Activated CD4-positive, CD25-positive, alpha-beta regulatory T cell (primary cell): ENCODE measurements at places on chromosomes 5 and 9.

DNA sequence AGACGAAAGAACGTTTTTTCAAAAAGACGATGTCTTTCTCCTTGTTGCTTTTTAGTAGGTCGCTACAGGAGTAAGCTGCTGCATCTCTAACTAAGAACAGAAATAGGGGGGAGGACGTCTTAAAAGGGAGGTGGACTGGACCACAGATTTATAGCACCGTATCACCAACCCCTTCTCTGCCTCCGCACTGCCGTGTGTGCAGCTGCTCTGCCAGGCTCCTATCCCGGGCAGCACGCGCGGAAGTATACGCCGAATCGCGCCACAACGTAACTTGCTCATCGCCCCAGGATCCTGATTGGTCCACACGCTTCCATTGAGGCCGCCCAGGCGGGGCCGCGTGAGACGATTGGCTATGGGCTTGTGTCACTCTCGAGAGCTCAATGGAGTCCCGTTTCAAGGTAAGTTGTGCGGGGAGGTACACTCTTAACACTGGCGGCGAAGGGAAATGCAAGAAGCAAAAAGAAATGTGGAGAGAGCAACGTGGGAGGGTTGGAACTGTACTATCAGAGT, at the start of gene ELAVL2:
Gene ELAVL2, minus strand, starts transcription at position 121 of the 510 bp plus-strand sequence. CDS start 64,006 bp downstream, outside the sequence.
- DNase-seq: no peak

- DNase-seq: no peak
Observed at GRCh38 chr9:7174301-7174700, 416.5 kb downstream of the KDM4C start.

GRCh38 chr5:157864067-157864466, 5.1 kb upstream of the CLINT1 start:
- no peak for DNase-seq

DNA sequence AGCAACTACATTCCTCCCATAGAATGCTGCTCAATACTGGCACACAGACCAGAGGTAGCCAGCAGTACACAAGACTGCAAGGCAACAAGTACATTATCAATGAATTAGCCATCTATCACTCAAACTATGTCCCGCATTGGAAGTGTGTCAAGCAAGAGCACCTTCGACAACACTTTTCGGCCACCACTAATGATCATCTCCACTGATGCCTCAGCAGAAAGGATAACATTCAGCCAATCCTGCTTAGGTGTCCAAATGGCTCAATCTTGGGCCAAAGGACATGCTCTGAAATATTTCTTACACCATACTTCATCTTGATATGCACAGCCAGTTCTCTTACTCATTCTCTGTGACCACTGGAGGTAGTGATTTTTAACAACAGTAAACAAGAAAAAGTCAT, 25.0 kb downstream of the SKP1 start:
- no peak for DNase-seq

GRCh38 chr5:14884062-14884612, 12.6 kb upstream of the ANKH start:
- DNase-seq: no peak
